ENCODE measurements at places on chromosomes 1 and 21. TPM values are rescaled to one million over a fixed set of nuclear protein-coding genes. Genes with fewer than 3 reads are reported as not detected.

DNA sequence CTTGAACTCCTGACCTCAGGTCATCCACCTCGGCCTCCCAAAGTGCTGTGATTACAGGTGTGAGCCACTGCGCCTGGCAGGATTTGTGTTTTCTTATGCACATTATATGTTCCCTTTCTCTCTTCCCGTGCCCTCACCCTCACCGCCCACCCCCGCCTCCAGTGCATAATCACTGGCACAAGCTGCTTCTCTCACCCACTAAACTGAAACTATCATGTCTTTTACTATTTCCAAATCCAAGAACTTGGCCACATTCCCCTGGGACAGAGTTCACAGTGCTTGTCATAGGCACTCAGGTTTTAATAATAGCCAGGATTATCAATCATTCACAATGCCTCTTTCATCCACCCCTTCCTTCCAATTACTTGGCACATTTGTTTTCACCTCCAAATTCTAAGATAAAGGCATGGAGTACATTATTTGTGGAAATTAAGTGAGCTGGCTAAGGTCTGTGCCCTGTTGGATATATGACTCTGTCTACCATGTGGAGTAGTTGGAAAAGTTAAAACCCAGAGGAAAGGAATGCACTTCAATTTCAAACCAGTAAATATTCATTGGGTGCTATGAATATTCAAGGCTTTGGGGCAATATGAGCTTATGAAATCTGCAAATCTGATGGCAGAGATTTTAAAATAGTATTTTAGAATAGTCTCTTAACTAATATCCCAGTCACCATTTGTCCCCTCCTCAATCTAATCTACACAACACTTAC is 17.6 kb upstream of the MAPKAPK2 start:
- no peak overlapping the region for H3K4me3 ChIP-seq
- H3K4me1 ChIP-seq, result peaks cover 15% of the 10 kb centered on the region
- H3K27ac ChIP-seq, result no peak overlapping the region

- H3K36me3 ChIP-seq, result no peaks in the 10 kb centered on the region
- no peak overlapping the region for H3K4me3 ChIP-seq
- H3K27me3 ChIP-seq, result no peaks in the 10 kb centered on the region
Measured at GRCh38 chr1:186435336-186435735, 25.6 kb downstream of the PDC start.

LRRC53 gene
- total RNA-seq, result not detected

- DNase-seq, result no peak
- H3K27me3 ChIP-seq, result no peaks in the 10 kb centered on the region
- H3K27ac ChIP-seq, result no peak overlapping the region
Measured at GRCh38 chr1:150552128-150552910, 3.1 kb downstream of the ADAMTSL4 start.

DNA sequence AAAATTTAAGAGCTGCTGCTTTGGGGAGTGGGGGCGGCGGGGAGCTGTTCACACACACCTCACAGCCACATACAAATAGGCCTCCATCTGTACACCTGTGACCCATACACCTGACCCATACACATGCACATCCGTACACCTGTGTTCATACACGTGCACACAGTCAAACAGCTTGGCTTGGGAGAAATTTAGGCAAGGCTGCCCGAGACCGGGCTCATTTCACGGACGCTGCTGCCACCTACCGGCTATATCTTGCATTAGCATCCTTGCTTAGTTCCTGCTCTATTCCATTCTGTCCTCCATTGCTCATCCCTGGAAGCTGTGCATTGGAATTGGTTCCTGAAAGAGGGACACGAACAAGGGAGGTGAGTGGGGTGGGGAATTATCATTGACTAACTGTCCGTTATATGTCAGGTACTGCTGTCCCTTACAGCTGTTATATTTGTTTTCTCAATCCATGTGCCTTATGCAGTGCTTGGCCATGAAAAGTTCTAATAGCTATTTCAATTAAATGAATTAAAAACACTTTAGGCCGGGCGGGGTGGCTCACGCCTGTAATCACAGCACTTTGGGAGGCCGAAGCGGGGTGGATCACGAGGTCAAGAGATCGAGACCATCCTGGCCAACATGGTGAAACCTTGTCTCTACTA is 37.1 kb upstream of the EPB41 start:
- H3K4me3 ChIP-seq, result no peak overlapping the region
- H3K4me1 ChIP-seq, result peaks cover 2% of the 10 kb centered on the region
- no peaks in the 10 kb centered on the region for H3K27me3 ChIP-seq
- H3K36me3 ChIP-seq, result no peaks in the 10 kb centered on the region
- no peak overlapping the region for H3K27ac ChIP-seq
- DNase-seq, result peak; percentile 75

CCT3 gene
- 138 TPM for total RNA-seq

PTPN22 gene
- 38.1 TPM for total RNA-seq

DNA sequence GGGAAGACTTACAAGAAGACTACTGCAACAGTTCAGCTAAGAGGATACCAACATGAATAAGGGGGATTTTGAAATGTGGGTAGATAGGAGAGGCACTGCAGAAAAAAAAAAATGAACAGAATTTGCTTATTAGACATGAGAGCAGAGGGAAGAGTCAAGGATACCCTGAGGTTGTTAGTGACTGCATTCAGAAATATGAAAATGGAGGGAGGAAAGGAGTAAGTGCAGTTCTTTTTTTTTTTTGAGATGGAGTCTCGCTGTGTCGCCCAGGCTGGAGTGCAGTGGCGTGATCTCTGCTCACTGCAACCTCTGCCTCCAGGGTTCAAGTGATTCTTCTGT is 23.3 kb downstream of the INPP5B start:
- no peak for DNase-seq
- no peaks in the 10 kb centered on the region for H3K27me3 ChIP-seq
- H3K36me3 ChIP-seq, result peaks cover 4% of the 10 kb centered on the region
- peaks cover 17% of the 10 kb centered on the region for H3K4me1 ChIP-seq
- no peak overlapping the region for H3K4me3 ChIP-seq
